ENCODE measurements at places on chromosomes 11 and 22.

DNA sequence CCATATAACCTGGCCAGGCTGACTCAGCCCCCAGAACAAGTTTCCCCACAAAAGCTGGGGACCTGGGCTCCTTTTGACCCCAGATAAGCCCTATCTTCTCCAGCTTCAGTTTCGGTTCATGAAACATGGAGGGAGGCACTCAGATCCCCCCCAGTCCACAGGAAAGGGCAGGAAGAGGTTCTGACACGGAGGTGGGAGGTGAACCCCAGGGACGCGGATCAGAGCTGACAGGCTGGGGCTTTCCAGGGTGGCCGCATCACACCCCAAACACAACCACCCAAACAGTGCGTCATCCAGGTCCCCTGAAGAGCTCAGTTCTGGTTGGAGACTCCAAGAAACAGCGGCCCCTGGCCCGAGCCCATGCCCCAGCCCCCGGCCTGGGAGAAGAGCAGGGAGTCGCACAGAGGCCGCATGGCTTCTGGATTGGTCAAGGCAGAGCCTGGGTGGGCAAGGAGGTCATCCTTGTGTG is 44.3 kb upstream of the A4GALT start:
- no peak for DNase-seq

DNA sequence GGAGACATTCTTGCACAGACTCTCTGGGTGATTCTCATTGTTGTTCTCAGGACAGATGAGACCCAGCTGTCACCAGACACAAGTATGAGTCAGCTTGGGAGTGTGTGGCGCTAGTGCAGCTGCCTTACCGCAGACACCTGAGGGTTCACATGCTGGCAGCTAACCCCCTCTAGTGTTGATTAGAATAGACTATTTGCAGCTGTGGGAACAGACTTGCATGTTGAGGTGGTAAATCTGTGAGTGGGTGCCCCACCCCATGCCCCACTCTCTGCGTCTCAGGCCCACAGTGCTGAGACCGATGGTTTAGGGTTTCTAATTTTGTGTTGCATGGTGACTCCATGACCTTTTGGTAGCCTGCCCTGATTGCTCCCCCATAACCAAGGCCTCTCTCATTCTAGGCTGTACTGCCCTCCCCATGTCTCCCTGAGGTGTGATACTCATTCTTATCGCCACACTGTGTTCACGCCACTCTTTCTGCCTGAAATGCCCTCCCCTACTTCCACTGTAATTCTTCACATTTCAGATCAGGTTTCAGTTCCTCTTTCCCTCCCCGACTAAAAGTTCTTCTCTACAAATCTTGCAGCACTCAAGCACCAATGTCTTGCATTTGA is 73.7 kb upstream of the KIRREL3 start:
- DNase-seq = no peak

DNA sequence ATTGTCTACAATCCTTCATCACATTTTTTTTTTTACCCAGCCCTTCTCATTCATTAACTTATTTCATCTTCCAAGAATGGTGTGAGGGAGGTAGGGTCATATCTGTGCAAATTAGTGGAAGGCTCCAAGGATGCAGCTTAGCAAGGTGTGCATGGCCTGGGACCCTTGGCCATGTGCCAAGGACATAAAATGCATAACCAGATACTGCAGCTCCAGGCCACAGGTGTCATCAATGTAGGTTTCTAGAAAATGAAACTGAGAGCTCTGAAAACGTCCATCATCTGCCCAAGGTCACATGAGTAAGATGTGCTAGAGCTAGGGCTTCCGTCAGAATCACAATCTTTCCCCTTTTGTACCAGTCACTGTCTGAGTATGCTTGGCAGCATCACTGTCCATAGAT is 29.8 kb downstream of the ANKK1 start:
- DNase-seq = no peak

GRCh38 chr11:118214210-118214914 is 10.4 kb downstream of the JAML start:
- no peak for DNase-seq

GRCh38 chr22:25702571-25703167 is 39.3 kb upstream of the MYO18B start:
- no peak for DNase-seq

GRCh38 chr11:11261629-11262028 is 91.4 kb downstream of the CSNK2A3 start:
- no peak for DNase-seq

GRCh38 chr11:129292092-129292491 is 83.6 kb upstream of the BARX2 start:
- DNase-seq = no peak

GRCh38 chr11:27868226-27868625 is 168.0 kb upstream of the BDNF start:
- no peak for DNase-seq

- DNase-seq = no peak
These were observed 50.5 kb upstream of the LRRC55 start for GRCh38 chr11:57131080-57131790.

DNA sequence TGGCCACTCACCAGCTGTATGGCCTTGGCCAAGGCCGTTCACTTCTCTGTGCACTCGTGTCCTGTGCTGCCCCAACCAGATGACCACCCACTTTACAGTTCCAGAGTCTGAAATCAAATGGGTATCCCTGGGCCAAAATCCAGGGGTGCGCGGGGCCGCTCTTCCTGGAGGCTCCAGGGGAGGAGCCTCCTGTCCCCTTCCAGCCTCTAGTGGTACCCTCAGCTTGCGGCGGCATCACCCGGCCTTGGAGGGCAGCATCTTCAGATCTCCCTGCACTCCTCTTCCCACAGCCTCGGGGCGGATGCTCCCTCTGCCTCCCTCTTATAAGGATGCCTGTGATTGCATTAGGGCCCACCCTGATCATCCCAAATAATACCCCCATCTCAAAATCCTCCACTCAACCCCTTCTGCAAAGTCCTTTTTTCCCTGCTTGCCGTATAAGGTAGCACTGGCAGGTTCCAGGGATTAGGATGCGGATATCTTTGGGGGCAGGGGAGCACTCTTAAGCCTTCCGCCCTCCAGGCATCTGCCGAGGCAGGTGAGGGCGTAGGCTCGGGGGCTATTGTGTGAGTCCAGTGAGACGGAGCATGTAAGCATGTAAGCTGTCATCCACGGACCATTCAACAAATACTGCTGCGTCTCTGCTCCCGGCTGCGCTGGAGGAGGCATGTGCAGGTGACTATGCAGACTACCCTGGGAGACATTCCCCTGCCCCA is 24.4 kb upstream of the SHISAL1 start:
- DNase-seq = no peak
